ENCODE measurements at places on chromosomes 13 and 19.
A peak's percentile ranks its signal among the peaks of the same experiment; 100 is the strongest.

DNA sequence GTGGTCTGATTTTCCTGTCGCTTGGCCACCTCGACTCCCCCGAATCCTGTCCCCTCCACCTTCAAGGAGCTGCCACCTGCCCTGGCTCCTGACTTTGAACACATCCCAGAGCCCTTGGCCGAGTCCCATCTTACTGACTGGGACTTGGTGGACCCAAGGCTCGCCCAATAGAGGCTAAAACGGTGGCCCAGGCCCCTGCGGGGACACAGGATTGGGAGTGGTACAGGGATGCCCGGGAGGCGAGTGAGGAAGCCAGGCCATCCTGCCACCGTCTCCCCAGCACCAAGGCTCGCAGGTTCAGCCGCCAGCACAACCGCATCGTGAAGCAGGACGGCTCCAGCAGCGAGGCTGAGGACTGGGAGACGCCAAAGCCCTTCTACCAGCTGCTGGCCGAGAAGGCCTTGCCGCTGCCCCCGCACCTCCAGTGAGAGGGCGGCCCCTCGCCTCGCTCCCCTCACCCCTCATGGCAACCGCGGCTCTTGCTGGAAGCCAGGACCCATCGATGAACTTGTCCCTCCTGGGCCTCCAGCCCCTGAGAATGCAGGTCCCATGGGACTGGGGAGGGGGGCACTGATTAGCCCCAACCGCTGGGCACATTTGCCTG lies 5.3 kb downstream of the SIX5 start:
- no peak for DNase-seq

DNA sequence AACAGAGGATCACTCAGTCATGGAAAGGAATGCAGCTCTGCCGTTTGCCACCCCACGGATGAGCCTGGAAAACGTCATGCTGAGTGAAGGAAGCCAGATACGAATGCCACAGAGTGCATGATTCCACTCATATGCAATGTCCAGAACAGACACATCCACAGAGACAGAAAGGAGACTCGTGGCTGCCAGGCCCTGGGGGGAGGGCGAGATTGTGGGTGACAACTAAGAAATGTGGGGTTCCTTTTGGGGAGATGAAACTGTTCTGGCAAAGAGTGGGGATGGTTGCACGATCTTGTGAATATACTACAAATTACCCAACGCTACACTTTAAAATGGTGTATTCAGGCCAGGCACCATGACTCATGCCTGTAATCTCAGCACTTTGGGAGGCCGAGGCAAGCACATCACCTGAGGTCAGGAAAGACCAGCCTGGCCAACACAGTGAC lies 27.2 kb upstream of the NAPA start:
- DNase-seq: no peak

DNA sequence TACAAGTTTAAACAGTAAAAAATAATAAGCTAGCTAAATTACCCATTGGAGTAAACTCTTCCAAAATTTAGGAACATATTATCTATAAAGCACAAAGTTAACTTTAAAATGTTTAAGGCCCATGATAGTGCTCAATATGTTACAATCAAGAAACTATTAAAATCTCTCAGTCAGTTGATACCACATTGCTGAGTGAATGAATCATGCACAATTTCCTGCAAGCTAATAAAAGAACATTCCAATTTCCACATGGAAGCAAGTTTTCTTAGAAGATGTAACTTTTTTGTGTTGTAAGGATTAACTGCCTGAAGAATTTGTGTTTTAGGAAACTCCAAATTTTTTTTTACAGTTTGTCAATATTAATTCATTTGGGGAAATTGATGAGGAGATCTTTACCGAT lies 666.6 kb downstream of the SLITRK1 start:
- DNase-seq: no peak

- DNase-seq: no peak
Measured at GRCh38 chr13:32246468-32246867, 68.7 kb downstream of the ZAR1L start.

GRCh38 chr13:59846845-59847620 lies 316.7 kb downstream of the DIAPH3 start:
- no peak for DNase-seq

GRCh38 chr13:87677043-87677495 lies 5.9 kb downstream of the SLITRK5 start:
- DNase-seq: no peak

DNA sequence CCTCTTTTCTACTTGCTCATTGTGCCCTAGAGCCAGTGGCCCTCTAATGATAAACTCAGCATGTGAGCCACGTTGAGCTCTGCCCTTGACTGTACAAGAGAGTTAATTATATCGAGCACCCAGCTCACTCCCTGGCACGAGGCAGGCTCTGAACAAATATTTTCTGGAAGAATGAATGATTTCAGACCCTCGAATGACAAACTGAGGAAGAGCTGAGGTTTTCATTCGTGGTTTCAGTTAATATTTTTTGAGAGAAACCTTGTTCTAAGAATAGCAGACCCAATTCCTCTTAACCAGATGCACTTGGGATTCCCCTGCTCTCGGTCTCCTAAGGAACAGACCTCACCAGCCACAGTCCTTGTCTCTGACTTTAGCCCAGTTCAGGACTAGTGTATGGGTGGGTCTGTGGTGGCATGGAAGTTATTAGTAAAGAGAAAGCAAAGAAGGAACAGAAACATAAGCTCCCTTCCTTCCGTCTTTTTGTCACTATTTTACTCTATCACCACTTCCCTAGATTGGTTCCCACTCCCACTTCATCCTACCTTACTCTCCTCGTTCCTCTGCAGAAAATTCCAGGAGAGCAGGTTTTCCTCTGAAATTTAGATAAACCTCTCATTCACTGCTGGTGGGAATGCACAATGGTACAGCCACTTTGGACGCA lies 22.1 kb upstream of the WDFY2 start:
- no peak for DNase-seq

GRCh38 chr19:38266981-38267597 lies 2.7 kb downstream of the SPINT2 start:
- DNase-seq: no peak

GRCh38 chr19:5288347-5288739 lies 52.3 kb downstream of the PTPRS start:
- DNase-seq: no peak

- DNase-seq: no peak
Measured at GRCh38 chr13:106499896-106500295, 35.6 kb downstream of the EFNB2 start.

DNA sequence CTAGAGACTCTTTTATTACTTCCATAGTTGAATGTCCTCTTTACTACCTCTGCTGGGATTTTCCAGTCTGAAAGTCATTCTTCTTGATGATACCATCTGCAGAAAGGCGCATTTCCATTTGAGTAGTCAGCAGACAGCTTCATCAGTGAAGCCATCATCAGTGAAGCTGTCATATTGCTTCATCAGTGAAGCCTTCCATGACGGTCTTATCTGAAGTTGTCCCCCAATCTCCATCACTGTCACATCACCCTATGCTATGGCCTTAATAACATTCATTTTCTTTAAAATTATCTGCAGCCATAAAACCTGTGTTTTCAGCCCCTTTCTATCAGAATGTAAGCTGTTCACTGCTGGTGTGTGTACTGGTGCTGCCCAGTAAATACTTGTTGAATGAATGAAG lies 151.6 kb downstream of the B3GLCT start:
- no peak for DNase-seq

DNA sequence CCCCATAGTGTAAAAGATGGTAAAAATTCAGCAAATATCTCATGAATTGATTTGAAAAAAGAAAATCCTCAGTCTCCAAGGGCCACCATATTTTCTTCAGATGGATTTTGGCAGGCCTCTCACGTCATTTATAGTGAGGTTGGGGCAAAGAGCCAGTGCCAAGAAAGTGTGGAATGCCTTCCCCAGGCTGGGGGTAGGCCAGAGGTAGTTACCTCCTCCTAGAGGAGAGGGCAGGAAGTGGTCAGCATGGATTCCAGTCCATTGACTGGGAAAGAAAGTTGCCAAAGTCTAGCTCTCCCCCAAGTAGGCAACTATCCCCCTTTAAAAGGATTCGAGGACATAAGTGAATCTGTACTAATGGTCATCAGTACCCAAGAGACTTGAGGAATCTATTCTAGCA lies 68.4 kb upstream of the KCTD4 start:
- DNase-seq: no peak

- no peak for DNase-seq
Measured at GRCh38 chr13:53092931-53093330, 64.3 kb downstream of the OLFM4 start.

GRCh38 chr13:51107996-51108395 lies 3.1 kb downstream of the C13orf42 start:
- DNase-seq: no peak

DNA sequence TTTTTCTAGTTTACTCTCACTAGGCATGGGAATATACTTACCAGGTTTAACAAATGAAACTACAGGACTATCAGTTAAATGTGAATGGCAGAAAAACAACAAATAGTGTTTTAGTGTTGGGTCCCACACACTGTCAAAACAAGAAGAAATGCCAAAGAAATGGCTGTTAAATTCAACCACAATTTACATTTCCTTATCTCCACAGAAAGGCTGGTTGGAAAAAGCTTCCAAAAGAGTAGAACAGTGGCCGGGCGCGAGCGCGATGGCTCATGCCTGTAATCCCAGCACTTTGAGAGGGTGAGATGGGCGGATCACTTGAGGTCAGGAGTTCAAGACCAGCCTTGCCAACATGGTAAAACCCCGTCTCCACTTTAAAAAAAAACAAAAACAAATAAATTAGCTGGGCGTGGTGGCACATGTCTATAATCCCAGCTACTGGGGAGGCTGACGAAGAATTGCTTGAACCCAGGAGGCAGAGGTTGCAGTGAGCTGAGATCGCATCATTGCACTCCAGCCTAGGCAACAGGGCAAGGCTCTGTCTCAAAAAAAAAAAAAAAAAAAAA lies 66.5 kb downstream of the SERP2 start:
- DNase-seq: no peak

DNA sequence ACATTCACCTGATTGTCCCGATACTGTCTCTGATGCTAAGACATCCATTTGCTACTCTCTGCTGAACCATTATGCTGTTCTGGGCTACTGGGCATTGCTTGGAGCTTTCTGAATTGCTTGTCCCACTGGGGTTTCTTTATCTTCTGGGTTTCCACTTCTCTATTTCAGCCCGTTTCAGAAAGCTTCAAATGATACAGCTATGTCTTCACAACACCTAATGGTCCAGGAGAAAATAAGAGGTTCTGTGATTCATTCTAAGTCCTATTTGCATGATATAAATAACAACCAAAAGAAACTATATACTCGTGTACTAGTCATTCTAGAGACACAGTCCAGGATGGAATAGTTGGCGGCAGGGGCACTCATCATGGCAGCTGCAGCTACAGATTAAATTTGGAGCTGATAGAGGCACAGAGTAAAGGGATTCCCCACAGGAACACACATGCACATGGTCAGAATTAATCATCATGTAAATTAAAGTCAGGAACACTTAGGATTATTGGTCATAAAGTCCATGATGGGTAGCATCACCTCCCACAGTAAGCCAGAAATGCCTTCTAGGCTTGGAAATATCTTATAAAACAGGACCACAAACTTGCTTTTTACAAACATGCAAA lies 33.3 kb upstream of the SCEL start:
- no peak for DNase-seq

DNA sequence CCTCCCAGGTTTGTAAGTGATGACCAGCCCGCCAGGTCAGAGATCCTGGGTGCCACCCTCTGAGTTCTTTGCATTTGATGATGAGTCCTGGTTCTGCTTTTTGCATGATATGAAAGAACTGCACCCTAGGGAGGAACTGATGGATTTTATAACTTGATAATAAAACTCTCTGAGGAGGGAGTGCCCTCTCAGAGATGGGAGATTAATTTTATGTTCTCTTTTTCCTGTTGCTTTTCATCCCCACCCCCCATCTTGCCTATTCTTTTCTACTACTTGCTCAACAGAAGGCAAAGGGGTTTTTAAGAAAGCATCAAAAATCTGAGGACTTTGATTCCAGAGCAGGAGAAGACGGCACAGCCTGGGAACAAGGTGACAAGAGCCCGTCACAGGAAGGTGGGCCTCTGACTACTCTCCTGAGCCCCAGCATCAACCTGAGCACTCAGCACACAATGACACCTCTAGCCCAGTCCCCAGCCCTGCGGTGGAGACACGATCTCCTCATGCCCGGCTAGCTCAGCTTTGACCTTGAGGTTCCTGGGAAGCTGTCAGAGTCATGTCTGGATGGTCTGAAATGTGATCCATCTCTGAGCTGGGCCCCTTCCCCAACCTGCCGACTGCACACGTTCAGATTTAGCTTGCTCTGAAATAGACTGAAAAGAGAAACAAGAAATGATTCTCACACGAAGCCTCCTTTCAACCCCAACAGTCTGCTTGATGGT lies 69.1 kb downstream of the SIAH3 start:
- DNase-seq: no peak

GRCh38 chr13:108322206-108322824 lies 52.8 kb downstream of the TNFSF13B start:
- DNase-seq: no peak

- DNase-seq: no peak
Measured at GRCh38 chr19:55526216-55527196, 10.4 kb downstream of the SBK2 start.

- no peak for DNase-seq
Measured at GRCh38 chr13:68597641-68598040, 1367.5 kb upstream of the PCDH9 start.

GRCh38 chr19:5314012-5314906 lies 26.4 kb downstream of the PTPRS start:
- no peak for DNase-seq

GRCh38 chr13:25286308-25286968 lies 850 bp downstream of the MTMR6 start:
- DNase-seq: peak; percentile 6

DNA sequence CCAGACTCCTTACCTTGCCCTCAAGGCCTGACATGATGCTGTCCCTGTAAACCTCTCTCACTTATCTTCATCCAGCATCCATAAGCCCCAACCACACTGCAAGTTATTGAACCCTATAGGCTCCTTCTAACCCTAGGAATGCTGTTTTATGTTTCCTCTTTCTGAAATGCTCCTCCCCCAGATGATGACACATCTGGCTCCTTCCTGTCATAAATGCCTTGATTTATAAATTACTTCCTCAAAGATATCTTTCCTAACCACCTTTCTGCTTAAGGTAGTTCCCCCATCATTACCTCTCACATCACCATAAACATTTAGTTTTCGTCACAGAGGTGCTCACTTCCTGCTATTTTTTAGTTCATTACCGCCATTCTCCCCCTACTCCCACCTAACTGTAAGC lies 12.3 kb downstream of the RUBCNL start:
- no peak for DNase-seq

- DNase-seq: no peak
Measured at GRCh38 chr13:102687520-102687919, 7.3 kb downstream of the METTL21C start.
